Tibial nerve (tissue), 4 donors: ENCODE measurements at places on chromosomes 16 and 17. TPM values are rescaled to one million over a fixed set of nuclear protein-coding genes. Genes with fewer than 3 reads are reported as not detected.

KRTAP3-2 gene
- total RNA-seq, result not detected

DNA sequence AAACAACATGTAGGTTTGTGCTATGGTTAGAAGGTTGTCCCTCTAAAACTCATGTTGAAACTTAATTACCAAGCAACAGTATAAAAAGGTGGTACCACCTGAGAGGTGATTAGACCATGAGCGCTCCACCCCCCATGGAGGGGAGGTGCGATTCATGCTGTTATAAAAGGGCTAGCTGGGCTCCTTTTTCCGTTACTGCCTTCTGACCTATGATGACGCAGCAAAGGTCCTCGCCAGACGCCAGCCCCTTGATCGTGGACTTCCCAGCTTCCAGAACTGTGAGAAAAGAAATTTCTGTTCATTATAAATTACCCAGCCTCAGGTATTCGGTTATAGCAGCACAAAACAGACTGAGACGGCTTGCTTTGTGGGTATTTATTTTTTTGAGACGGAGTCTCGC lies 167.8 kb downstream of the SNX29 start:
- DNase-seq, result no peak

- no peak for DNase-seq
Measured at GRCh38 chr17:27667656-27668487, 36.9 kb downstream of the LGALS9 start.

DNA sequence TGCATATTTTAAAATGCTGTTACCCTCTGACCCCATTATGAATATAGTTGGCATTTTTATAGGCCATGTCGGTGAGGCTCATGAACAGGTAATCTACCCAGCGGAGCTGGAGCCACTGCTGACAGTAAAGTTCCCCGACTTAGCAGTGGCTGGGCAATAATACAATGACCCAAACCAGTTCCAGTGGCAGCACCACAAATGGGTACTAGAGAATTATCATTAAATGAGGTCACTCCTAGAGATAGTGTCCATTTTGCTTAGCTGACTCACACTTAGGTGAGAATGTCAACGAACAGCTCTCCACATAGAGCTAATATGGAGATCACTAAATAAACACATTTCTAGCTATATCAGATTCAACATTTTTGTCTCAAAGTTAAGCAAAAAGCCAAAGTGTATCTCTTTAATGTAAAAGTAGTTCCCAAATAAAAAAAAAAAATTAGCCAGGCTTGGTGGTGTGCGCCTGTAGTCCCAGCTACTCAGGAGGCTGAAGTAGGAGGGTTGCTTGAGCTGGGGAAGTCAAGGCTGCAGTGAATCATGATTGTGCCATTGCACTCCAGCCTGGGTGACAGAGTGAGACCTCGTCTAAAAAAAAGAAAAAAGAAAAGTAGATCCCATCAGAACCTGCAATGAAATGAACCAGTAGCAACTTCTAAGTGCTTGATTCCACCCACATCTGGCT lies 7.4 kb downstream of the MYO1D start:
- DNase-seq, result no peak

- no peak for DNase-seq
Measured at GRCh38 chr16:12079412-12079965, 103.0 kb downstream of the SNX29 start.

DNA sequence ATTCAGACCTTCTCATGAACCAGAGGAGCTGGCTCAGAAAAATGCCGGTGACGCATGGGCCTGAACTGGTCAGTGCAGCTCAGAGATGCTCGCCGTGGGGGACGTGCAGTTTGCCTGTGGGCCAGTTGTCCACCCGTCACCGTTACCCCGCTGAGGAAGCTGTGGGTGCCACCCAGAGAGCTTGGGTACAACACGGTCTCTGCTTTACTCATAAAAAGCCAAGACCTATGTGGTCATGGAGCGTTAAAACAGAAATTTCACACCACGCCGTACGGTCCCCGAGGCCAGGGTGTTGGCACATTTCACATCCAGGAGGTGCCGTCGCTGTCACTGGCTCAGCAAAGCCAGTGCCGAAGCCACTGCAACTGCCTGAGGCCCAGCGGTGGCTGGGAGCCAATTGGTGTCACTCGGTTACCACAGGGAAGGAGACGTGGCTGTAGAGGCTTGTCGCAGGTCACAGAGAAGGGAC lies 120.9 kb downstream of the METRNL start:
- peak; percentile 52 for DNase-seq

- DNase-seq, result no peak
Measured at GRCh38 chr17:43385046-43385831, 13.6 kb upstream of the ARL4D start.
